AG04450 (cell line): ENCODE measurements at places on chromosomes 4 and X. TPM values are rescaled to one million over a fixed set of nuclear protein-coding genes. Genes with fewer than 3 reads are reported as not detected.

DNA sequence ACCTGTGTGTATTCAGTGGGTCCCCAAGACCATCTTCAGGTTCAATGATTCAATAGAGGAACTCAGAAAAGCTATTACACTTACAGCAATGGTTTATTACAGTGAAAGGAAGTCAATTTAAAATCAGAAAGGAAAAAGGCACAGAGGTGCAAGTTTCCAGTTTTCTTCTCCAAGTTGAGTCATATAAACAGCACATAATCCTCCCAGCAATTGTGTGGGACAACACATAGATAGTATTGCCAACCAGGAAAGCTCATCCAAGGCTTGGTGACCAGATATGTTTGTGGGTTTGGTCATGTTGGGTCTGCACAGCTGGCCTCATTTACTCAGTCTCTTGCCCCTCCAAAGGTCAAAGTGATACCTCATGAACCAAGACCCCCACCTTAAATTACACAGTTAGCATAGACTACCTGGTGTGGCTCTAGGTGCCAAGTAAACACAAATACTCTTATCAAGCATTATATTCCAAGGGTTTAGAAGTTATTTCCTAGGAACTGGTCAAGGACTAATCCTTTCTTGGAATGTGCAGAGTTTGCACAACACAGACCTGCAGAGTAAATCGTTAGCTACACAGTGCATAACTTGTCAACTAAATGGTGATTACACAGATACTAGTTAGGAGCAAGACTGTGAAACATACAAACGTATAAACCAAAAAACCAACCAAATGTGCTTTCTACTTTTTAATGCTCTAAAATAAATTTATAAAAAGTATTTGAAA lies 777.3 kb downstream of the PCDH18 start:
- DNase-seq: no peak

DNA sequence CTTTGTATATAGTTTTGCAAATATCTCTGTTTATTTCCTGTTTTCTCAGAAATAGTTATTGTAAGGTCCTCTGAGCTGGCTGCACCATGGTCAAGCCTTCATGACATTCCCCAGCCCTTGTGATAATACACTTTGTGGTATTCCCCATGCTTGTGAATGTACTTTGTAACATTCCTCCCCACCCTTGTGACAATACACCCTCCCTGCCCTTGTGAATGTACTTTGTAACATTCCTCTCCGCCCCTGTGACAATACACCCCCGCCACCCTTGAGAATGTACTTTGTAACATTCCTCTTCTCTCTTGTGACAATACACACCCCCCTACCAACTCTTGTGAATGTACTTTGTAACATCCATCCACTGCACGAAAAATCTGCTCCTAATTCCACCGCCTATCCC lies 530.7 kb downstream of the CENPC start:
- DNase-seq: no peak

The PAK3 gene
- polyA plus RNA-seq: 0.51 and 0.66 TPM in 2 replicates

The STPG2 gene
- polyA plus RNA-seq: not detected in 2 replicates

GRCh38 chrX:104918122-104918521 lies 302.4 kb downstream of the TEX13A start:
- no peak for DNase-seq

- DNase-seq: no peak
Measured at GRCh38 chr4:7967063-7967440, 27.4 kb upstream of the AFAP1 start.

GRCh38 chr4:86307432-86307831 lies 52.4 kb downstream of the MAPK10 start:
- DNase-seq: no peak

DNA sequence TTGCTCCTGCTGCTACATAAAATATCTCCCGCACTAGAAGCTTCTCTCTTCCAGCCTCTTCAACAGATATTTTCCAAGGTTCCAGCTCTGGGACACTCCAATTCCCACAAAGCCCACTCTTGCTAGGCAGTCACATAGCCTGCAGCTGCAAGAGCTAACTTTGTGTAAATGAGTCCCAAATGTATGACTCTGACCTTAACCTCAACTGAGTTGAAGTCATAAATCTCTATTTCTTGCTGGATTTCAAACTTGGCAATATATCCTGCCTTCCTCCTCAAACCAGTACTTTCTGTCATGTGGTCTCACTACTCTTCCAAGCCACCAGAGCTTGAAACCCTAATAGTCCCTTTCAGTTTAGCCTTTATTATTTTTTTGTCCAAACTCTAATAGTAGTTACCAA lies 315.4 kb upstream of the GRIA3 start:
- DNase-seq: no peak

The CSAG1 gene
- not detected in 2 replicates for polyA plus RNA-seq

DNA sequence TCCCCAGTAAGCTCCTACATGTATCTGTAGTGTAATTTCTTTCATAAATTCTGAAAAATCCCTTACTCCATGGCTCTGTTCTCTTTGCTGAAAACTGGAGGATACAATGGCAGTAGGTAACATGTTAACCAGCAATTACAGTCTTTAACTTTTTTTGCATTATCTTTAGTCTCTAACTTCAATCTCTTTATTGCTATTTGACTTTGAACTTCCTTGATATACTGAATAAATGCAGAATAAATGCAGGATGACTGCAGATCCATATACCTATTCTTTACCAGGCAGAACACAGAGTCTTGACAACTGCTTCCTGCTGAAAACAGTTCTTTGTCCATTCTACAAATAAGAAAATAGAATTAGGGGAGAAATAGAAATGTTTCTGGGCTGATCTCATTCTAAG lies 101.3 kb downstream of the SLC7A11 start:
- no peak for DNase-seq

DNA sequence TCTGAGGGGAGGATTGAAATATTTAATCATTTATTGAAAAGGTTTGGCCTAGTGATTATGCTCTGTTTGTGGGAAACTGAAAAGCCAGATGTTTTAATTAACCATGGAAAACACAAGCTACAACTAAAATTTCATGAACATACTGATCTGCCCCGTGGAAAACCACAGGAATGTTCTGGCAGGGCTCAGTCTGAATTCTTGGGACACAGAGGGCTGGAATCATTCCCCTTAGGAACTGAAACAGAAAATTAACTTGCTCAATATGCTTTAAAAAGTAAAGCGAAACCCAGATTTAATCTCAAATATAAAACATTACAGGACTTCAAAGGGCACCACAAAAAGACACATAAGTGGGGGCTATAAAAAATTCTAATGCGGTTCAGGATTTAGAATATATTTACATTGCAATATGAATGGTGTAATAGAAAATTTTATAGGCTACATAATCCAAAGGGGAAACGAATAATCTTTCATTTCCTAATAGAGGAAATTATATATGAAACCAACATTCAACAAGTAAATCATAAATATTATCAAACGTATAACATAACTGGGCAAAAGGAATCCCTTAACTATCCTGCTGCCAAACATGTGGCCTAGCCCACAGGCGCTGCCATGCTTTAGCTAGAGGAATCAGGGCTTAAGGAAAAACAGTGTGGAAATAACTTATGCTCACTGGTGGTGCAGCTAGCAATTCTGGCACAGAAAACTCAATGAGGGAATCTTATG lies 70.9 kb downstream of the APBB2 start:
- DNase-seq: peak; percentile 84

The SAGE1 gene
- not detected in 2 replicates for polyA plus RNA-seq

DNA sequence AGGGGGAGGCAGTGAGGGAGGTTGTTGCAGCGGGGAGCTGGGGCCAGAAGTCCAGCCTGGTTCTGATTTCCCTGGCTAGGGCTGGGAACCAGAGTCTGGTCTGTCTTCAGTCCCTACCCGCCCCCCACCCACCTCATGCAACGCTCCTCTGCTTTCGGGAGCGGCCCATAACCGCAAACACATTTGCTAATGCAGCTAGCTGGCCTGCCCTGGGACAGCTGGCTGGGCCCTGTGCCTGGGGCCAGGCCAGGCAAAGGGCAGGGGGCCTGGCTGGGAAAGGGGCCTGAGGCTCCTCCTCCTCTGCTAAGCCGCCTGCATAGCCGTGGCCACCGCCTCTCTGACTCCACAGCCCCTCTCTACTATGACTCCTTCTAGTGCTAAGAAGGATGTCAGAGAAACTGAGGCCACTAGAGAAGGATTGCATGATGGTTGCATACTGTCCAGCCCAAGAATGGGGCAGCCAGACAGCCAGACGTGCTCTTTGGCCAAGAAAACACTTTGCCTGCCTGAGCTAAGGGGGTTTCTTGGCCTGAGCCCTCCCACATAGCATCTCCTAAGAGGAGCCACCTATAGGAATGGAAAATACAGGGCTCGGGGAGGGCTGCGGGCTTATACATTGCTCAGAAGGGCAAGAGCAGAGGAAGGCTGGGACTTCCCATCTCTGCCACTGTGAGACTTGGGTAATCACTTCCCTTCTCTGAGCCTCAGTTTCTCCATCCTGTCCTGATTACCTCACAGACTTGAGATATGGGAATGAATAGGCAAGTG lies 76.9 kb downstream of the PJA1 start:
- no peak for DNase-seq

DNA sequence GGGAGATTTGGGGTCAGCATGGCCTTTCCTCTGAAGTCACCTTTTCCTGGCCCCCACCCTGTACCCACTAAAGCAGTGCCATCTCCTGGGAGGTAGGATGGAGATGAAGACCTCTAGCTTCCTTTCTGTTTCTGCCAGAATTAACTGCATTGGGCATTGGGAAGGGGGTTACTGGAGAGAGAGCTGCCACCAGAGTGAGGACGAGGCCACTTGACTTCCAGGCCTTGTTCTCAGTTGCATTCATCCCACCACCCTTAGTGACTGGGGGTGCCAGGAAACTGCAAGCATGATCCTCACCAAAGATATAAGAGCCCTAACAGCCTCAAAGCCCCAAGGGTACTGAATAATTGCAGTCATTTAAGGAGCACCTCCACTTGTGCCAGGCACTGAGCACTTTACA lies 15.8 kb downstream of the SASH3 start:
- no peak for DNase-seq

- DNase-seq: no peak
Measured at GRCh38 chr4:125693228-125693627, 378.5 kb downstream of the FAT4 start.

The VCX gene
- not detected in 2 replicates for polyA plus RNA-seq

DNA sequence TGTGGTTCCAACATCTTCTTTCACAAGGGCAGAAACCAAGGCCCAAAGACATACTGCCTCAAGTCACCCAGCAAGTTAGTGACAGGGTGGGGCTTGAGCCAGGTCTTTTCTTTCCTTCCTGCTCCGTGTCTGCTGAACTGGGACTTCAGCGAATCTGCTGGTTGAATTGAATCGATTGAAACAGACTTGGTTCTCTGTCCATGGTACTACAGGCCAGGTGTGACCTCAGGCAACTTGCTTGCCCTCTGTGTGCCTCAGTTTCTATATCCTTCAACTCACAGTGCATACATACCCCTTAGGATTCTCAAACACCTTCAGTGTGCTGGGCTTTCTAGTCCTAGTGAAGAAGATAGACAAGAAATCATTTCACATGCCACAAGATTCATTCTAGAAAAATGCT lies 2.0 kb upstream of the ABLIM2 start:
- no peak for DNase-seq

DNA sequence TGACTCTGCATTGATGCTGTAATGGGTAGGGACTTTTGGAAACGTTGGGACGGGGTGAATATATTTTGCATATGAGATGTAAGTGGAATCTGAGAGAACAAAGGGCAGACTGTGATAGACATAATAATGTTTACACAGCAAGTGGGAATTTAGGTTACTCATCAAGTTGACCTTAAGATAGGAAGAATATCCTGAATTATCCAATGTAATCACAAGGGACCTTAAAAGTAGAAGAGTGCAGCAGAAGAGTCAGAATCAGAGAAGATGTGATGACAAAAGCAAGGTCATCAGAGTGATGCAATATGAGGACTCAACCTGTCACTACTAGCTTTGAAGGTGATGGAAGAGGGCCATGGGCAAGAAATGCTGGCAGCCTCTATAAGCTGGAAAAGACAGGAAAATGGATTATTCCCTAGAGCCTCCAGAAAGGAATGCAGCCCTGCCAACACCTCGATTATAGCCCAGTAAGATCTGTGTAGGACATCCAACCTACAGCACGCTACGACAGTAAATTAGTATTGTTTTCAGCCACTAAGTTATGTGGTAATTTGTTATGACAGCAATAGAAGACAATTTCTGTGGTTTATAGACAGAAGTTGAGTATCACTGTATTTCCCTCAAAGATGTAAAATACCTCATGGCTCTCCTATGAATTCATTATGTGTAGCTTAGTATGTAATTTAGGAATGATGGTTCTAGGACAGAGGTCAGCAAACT lies 26.4 kb downstream of the MORC4 start:
- no peak for DNase-seq

DNA sequence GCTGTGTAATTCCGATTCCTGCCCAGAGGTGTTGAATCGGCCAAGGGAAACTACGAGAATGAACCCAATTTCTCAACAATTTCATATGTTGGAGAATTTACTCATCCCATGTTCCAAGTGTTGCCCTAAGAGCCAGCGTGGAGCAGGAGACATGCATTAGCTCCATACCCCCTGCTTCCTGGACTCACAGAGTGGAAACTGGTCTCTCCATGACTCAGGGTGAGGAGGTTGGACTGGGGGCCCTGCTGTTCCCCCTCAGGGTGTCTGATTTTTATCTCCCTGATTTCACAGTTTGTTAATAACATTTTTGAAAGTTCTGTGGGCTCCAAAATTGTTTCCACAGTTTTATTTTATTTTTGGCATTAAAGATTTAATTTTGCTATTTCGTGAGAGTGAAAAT lies 183.0 kb upstream of the SFRP2 start:
- DNase-seq: no peak

DNA sequence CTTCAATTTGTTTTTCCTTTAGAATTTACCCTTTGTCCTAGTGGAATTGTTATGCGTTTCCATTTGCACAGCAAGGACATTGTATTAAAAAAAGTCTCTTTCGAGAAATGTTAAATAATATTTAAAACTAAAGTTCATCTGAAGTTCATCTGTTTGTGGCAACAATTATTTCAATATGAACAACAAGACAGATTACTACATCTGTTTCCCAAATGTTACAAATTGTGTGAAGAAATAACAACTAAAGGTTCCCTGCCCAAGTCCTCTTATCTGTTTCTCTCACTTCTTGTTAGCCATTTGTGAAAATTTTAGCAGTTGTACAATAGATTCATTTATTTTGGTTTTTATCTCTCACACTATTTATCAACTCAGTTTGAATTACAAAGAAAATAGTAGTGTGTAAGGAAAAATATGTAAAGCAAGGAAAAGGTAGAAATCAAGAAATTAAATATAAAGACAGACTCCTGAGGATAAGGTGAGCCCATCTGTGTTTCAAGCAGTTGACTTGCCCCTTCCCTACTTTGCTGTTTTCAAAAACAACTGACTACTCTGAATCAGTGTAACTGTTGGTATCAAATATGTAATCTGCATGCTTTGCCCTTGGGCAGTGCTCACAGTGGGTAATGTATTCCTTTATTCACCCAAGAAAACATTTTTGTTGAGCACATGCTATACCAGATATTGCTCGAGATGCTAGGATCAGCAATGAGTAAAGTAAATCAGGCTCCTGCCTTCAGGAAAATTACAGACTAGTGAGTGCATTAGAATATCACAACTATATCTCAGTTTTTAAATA lies 118.9 kb upstream of the PCDH7 start:
- DNase-seq: no peak

GRCh38 chr4:145285928-145286327 lies 105.5 kb upstream of the OTUD4 start:
- no peak for DNase-seq

- DNase-seq: no peak
Measured at GRCh38 chr4:102817021-102817605, 10.2 kb downstream of the UBE2D3 start.

- DNase-seq: no peak
Measured at GRCh38 chr4:5945171-5945570, 52.3 kb upstream of the CRMP1 start.
